A673 (cell line): ENCODE measurements at places on chromosomes 4 and X. TPM values are rescaled to one million over a fixed set of nuclear protein-coding genes. Genes with fewer than 3 reads are reported as not detected.

DNA sequence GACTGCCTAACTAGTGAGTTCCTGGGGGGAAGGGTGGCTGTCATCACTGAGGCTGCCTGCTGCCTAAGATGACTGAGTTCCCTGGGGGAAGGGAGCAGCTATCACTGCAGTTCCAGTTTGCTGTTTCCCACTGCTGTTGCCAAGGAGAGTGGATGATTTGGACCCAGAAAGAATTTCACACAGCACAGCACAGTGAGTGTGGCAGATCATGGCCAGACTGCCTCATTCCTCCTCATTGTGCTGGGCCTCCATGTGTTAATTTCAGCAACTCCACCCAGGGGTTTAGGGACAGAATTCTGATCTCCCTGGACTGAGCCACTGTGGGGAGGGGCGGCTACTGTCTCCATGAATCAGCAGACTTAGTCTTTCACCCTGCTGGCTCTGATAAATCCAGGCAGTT lies 125.0 kb downstream of the TEX13C start:
- no peak overlapping the region for H3K4me3 ChIP-seq
- no peak for DNase-seq
- no peaks in the 10 kb centered on the region for H3K4me1 ChIP-seq
- no peaks in the 10 kb centered on the region for H3K27me3 ChIP-seq
- H3K27ac ChIP-seq: no peak overlapping the region
- no peaks in the 10 kb centered on the region for H3K36me3 ChIP-seq

- no peaks in the 10 kb centered on the region for H3K4me1 ChIP-seq
- no peaks in the 10 kb centered on the region for H3K27me3 ChIP-seq
- DNase-seq: no peak
- no peak overlapping the region for H3K27ac ChIP-seq
Observed at GRCh38 chr4:123547216-123548165, 150.9 kb downstream of the SPRY1 start.

GABRA4 gene
- 0.58 and 2.5 TPM in 2 replicates for total RNA-seq

NAT8L gene
- 2.5 and 3.4 TPM in 2 replicates for total RNA-seq

RADX gene
- total RNA-seq: not detected in 2 replicates

DNA sequence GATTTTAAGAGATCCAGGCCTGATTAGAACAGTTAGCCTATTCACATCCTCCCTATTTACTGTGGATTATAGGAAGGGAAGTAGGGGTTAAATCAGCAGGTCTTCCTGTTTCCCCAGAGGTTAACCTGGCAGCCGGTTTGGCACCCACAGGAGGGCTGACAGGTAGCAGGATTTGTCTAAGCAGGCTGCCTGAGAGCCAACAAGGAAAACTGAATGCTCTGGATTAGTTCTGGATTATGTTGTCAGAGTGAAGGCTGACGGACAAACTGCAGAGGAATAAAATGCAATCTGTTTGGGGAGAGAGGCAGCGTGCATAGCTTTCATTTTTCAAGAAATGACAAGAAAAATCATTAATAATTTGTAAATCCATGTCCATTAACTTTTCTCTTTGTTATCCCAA lies 397.1 kb upstream of the FAM241A start:
- H3K27ac ChIP-seq: no peak overlapping the region
- no peaks in the 10 kb centered on the region for H3K27me3 ChIP-seq
- no peak overlapping the region for H3K4me3 ChIP-seq
- no peaks in the 10 kb centered on the region for H3K4me1 ChIP-seq
- H3K36me3 ChIP-seq: no peaks in the 10 kb centered on the region

HUWE1 gene
- total RNA-seq: 222 and 236 TPM in 2 replicates

EMCN gene
- total RNA-seq: 7.8 and 7.9 TPM in 2 replicates

GCNA gene
- total RNA-seq: 1.8 and 3.0 TPM in 2 replicates

- H3K27ac ChIP-seq: no peak overlapping the region
- H3K36me3 ChIP-seq: no peaks in the 10 kb centered on the region
- no peak overlapping the region for H3K4me3 ChIP-seq
- peaks cover 79% of the 10 kb centered on the region for H3K27me3 ChIP-seq
- DNase-seq: no peak
Observed at GRCh38 chrX:17377091-17377717, 2.2 kb downstream of the NHS start.

- no peaks in the 10 kb centered on the region for H3K36me3 ChIP-seq
- H3K4me3 ChIP-seq: no peak overlapping the region
- DNase-seq: no peak
- H3K27ac ChIP-seq: no peak overlapping the region
Observed at GRCh38 chrX:151609222-151609621, 45.7 kb downstream of the PASD1 start.

GRCh38 chr4:89836897-89837384 lies at the start of gene SNCA:
SNCA (minus strand) TSS chr4:89837161; CDS start chr4:89835667, 1,494 bp downstream.
- no peaks in the 10 kb centered on the region for H3K4me1 ChIP-seq
- peak within 1 kb of the TSS; percentile 51 for H3K4me3 ChIP-seq
- no peaks in the 10 kb centered on the region for H3K36me3 ChIP-seq
- peak; percentile 60 for DNase-seq

- no peaks in the 10 kb centered on the region for H3K36me3 ChIP-seq
- H3K27ac ChIP-seq: no peak overlapping the region
- H3K4me3 ChIP-seq: no peak overlapping the region
- no peaks in the 10 kb centered on the region for H3K4me1 ChIP-seq
- DNase-seq: no peak
- no peaks in the 10 kb centered on the region for H3K27me3 ChIP-seq
Observed at GRCh38 chrX:52424656-52425055, 55.8 kb downstream of the XAGE2 start.

GNPDA2 gene
- total RNA-seq: 27.8 TPM in 2 replicates

SLC49A3 gene
- 0.47 and 1.7 TPM in 2 replicates for total RNA-seq

ZRSR2 gene
- 16.1 and 18.1 TPM in 2 replicates for total RNA-seq

GRCh38 chrX:132732236-132732635 lies 226.2 kb downstream of the HS6ST2 start:
- no peak overlapping the region for H3K4me3 ChIP-seq
- no peak for DNase-seq
- no peaks in the 10 kb centered on the region for H3K27me3 ChIP-seq
- H3K27ac ChIP-seq: no peak overlapping the region
- H3K4me1 ChIP-seq: no peaks in the 10 kb centered on the region

DNA sequence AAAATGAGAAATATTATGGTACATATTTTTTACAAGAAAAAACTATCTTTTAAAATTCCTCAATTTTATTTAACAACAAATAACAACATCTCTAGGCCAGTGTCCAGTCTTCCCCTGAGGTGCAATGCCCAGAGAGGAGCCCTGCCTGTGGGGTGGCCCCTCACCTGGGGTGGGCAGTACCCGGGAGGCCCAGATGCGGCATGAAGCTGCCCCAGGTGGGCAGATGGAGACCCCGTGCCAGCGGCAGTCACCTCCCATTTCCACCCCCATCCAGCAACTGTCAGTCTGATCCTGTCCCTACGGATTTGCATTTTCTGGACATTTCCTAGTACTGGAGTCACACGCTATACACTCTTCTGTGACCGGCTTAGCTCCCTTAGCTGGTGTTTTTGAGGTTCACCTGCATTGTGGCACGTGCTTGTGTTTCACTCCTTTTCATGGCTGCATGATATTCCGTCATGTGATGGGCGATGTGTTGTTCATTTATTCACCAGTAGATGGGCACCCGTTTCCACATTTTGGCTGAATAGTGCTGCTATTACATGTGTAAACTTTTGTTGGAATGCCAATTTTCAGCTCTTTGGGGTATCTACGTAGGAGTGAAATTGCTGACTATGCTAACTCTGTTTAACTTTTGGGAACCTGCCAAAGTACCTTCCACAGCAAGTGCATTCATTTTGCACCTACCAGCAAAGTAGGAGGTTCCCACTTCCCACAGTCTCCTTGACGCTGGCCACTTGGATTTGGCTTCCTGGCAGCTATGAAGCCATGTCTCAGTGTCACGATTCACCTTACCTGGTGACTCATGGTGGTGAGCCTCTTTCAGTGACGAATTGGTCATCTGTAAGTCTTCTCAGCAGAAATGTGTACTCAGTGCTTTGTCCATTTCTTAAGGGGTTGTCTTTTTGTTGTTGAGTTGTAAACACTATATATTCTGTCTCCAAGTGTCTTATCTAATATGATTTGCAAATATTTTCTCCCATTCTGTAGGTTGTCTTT lies 11.7 kb upstream of the MAEA start:
- H3K4me3 ChIP-seq: no peak overlapping the region
- no peaks in the 10 kb centered on the region for H3K27me3 ChIP-seq
- no peak overlapping the region for H3K27ac ChIP-seq
- no peak for DNase-seq
- H3K36me3 ChIP-seq: no peaks in the 10 kb centered on the region

TLR6 gene
- 0.59 and 1.5 TPM in 2 replicates for total RNA-seq

DNA sequence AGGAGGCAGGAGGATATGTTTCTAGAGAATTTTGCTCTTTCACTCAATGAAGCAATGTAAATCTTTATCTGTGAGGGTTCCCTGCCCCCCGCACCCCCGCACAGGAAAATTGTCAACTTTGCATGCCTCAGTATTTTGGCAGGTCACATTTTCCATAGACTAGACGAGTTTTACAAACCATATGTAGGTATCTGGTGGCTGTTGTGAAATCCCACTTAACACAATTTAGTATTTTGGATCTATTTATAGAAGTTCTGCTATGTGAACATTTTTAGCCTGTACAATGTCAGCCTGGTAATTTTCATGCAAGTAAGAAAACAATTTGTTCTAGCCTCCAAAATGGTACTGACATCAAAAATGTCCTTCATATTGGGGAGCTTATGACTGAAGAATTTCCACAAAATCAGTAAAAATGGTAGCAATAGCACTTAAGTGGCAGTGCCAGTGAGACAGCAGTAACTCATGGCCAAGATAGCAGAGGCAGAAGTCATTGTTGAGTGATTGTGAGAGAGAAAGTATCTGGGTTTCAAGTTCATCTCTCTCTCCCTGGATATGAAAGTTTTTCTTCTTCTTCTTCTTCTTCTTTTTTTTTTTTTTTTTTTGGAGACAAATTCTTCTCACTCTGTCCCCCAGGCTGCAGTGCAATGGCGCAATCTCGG lies 12.4 kb upstream of the FRYL start:
- H3K4me3 ChIP-seq: no peak overlapping the region
- DNase-seq: no peak
- no peaks in the 10 kb centered on the region for H3K27me3 ChIP-seq
- H3K4me1 ChIP-seq: no peaks in the 10 kb centered on the region

TCEAL2 gene
- 0.28 TPM in 1 of 2 replicates, not detected in the other for total RNA-seq

DNA sequence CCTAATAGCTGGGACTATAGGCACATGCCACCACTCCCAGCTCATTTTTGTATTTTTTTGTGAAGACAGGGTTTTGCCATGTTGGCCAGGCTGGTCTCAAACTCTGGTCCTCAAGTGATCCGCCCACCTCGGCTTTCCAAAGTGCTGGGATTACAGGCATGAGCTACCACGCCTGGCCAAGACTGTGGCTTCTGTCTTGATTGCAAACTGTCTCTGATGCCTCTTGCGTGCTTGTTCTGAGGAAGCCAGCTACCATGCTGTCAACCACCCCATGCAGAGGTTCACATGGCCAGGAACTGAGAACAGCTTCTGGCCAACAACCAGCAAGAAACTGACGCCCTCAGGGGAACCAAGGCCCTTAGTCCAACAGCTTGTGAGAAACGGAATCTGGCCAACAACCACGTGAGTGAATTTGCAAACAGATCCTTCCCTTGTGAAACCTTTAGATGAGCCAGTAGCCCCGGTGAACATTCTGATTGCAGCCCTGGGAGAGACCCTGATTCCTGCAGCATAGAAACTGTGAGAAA lies 71.2 kb downstream of the SUPT20HL2 start:
- peaks cover 36% of the 10 kb centered on the region for H3K4me1 ChIP-seq
- H3K27me3 ChIP-seq: no peaks in the 10 kb centered on the region
- H3K27ac ChIP-seq: no peak overlapping the region
- no peak overlapping the region for H3K4me3 ChIP-seq
- DNase-seq: peak; percentile 58
- no peaks in the 10 kb centered on the region for H3K36me3 ChIP-seq

GRCh38 chrX:55111578-55112254 lies 22.9 kb downstream of the PAGE2 start:
- no peaks in the 10 kb centered on the region for H3K27me3 ChIP-seq
- no peak overlapping the region for H3K27ac ChIP-seq
- H3K4me1 ChIP-seq: no peaks in the 10 kb centered on the region
- no peak for DNase-seq
- no peak overlapping the region for H3K4me3 ChIP-seq
- H3K36me3 ChIP-seq: no peaks in the 10 kb centered on the region

DNA sequence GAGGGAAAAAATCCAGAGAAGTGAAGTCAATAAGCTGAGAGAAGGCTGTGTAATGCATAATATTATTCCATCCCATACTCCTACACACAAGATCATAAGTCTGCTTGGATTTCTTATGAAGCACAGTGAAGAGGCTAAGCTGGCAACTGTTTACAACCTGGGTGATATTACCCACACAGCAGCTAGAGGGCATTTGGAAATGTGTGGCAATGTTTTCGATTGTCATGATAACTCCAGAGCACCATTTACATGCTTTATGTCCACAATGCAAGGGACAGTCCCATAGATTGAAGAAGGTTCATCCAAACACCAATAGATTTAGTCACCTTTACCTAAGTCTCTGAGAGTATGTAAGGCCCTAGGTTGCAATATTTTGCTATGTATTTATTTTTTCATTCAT lies 412.2 kb downstream of the PPP3CA start:
- no peak overlapping the region for H3K27ac ChIP-seq
- DNase-seq: peak; percentile 50
- H3K36me3 ChIP-seq: no peaks in the 10 kb centered on the region

GRCh38 chrX:73847991-73848390 lies 285.0 kb downstream of the CHIC1 start:
- peaks cover 43% of the 10 kb centered on the region for H3K36me3 ChIP-seq
- no peak for DNase-seq
- H3K4me1 ChIP-seq: peaks cover 5% of the 10 kb centered on the region
- H3K27me3 ChIP-seq: no peaks in the 10 kb centered on the region
- H3K4me3 ChIP-seq: peak overlapping the region; percentile 42
- H3K27ac ChIP-seq: no peak overlapping the region

DNA sequence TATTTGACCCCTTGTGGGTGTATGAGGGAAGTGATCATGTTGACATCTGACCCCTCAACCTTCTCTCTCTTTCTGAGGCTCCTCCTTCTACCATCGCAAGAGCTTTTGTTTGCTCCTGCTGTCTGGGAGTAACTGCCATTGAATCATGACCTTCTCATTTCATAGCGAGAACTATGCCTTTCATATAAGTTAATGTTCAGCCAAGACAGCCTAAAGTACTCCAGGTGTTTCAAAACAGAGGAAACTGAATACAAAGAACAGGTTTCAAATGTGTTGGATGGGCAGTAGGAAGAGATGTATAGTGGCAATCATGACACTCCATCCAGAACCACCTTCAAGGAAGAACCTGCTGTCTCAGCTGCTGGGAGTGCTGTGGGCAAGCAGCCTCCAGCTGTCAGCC lies 403.1 kb downstream of the MID1IP1 start:
- no peak for DNase-seq
- no peaks in the 10 kb centered on the region for H3K36me3 ChIP-seq
- no peak overlapping the region for H3K27ac ChIP-seq
- H3K4me1 ChIP-seq: no peaks in the 10 kb centered on the region

CLDN34 gene
- total RNA-seq: 0.31 TPM in 1 of 2 replicates, not detected in the other

DNA sequence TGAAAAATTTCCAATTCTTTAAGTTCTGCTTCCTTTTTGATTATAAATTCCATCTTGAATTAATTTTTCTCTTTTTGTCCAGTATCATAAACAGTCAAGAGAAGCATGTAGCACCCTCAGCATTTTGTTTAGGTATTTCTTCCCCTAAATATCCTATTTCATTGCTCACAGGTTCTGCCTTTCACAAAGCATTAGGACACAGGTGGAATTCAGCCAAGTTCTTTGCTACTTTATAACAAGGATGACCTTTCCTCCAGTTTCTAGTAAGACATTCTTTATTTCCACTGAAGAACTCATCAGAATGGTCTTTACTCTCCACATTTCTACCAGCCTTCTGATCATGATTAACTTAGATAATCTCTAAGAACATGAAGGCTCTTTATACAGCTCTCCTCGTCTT lies 7.4 kb downstream of the SLC9B1 start:
- no peak overlapping the region for H3K4me3 ChIP-seq
- H3K4me1 ChIP-seq: no peaks in the 10 kb centered on the region
- H3K27ac ChIP-seq: no peak overlapping the region
- H3K27me3 ChIP-seq: no peaks in the 10 kb centered on the region
- no peaks in the 10 kb centered on the region for H3K36me3 ChIP-seq
